ENCODE measurements at places on chromosomes 3 and 15. TPM values are rescaled to one million over a fixed set of nuclear protein-coding genes. Genes with fewer than 3 reads are reported as not detected.

Gene SERPINI2
- not detected for polyA plus RNA-seq

Gene CHL1
- polyA plus RNA-seq = not detected

Gene TTLL13
- 0.02 TPM for polyA plus RNA-seq

Gene ULK3
- 17.8 TPM for polyA plus RNA-seq

DNA sequence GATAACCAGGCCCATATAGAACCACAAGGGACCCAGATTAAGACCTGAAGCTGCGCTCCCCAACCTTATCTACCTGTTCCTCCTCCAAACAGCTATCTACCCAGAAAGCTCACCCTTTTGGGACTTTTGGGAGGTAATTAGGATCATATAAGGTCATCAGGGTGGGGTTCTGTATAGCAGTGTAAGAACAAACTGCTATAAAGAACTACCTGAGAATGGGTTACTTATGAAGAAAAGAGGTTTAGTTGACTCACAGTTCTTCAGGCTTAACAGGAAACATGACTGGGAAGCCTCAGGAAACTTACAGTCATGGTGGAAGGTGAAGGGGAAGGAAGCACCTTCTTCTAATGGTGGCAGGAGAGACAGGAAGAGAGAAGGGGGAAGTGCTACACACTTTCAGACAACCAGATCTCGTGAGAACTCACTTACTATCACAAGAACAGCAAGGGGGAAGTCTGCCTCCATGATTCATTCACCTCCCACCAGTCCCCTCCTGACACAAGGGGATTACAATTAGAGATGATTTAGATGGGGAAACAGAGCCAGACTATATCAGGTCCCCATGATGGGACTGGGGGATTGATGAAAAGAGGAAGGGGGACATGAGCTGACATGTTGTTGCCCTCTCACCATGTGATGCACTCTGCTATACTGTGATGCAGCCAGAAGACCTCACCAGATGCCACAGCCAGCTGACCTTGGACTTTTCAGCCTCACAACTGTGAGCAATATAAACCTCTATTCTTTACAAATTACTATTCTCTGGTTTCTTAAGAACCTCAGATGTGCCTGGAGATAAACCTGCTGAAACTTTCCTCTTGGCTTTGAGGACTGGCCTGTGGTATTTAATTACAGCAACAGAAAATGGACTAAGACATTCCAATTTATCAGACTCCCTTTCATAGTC is 15.3 kb upstream of the FMN1 start:
- no peak for DNase-seq

- no peak for DNase-seq
Observed at GRCh38 chr3:117886147-117886546, 1148.5 kb downstream of the IGSF11 start.

Gene LINGO1
- not detected for polyA plus RNA-seq

Gene WNT5A
- polyA plus RNA-seq = 6.8 TPM

DNA sequence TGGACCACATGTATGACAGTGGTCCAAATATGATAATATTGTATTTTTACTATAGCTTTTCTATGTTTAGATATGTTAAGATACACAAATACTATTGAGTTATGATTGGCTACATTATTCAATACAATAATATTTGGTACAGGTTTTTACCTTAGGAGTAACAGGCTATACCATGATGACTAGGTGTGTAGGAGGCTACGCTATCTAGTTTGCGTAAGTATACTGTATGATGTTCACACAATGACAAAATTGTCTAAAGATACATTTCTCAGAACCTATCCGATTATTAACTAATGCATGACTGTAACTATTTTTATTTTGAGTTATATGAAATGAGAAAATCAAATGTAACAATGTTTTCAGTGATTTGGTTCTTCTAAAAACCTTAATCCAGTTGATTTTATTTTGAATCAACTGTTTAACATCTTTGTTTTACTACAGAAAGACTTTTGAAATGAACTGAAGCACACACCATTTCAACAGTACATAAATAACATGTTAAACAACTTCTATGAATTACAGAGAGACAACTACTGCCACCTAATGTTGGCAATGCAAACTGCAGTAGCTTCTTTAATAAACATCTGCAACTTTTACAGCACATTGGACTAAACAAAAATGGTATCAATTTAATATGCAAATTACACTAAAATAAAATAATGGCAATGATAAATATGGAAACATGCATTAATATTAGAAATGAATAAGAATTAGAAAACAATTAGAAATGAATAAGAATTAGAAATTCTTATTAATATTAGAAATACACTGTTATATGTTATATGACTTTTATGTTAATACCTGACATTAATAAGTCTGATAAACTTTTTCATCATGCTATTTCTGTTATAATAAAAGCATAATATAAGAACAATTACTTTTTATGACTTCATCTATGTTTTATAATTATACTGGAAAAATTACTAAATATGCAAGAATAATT is 255.7 kb downstream of the MBNL1 start:
- peak; percentile 12 for DNase-seq

GRCh38 chr3:41836360-41837134 is 125.4 kb downstream of the ULK4 start:
- DNase-seq = no peak

DNA sequence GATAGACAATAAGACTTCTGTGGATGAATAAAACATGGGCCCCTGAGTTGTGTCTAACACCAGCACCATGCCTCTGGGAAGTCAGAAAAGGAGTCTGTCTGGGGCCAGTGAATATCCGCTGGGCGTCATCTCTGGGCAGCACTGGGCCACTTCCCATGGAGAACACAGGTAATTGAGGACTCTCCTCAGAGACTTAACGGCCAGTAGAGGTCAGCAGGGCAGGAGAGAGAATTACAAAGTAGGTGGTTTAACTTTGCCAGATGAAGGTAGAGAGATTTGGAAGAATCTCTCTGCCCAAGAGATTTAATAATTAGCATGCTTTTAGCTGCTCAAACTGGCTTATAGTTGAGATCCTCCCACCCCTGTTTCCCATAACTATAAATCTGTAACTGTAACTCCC is 65.7 kb downstream of the OCA2 start:
- no peak for DNase-seq

Gene SLC24A5
- polyA plus RNA-seq = not detected

DNA sequence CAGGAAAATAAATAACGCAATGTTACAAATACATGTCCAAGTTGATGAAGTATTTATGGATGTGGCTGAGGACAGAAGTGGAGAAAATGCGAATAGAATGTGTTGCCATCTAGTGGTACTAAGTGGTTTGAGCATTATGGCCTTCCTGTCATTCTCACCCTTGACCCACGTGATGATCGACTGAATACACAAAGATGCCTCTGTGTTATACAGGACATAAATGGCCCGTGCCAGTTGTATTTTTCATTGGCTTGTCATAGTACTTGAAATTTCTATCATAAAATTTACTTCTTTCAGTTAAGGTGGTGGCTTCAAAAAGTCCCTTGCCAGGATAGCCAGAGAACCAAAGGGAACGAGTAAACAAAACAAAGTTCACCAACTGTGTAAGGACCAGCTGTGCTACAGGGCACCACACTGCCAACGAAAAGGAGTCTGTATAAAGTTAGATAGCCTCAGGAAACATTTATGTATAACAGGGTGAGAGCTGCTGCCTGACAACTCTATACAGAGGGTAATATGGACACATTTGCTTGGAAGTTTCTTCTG is 103.7 kb downstream of the MYH15 start:
- peak; percentile 64 for DNase-seq

Gene DNASE1L3
- not detected for polyA plus RNA-seq

DNA sequence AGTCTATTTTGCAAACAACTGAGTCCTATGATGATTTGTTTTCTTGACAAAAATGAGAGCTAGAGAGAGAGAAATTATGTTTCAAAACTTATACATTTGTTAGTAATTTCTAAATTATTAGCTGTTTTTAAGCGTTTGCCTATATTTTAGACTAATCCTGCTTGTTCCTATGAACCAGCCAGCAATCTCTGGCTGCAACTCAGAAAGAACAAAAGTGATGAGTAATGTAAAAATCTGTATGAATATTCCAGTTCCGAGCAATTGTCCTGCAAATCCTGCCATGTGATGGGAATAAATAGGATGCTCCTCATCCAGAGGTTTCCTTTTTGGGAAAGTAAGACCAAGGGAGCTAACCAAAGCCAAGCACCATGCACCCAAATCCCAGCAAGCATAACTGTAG is 228.3 kb upstream of the GBE1 start:
- no peak for DNase-seq

DNA sequence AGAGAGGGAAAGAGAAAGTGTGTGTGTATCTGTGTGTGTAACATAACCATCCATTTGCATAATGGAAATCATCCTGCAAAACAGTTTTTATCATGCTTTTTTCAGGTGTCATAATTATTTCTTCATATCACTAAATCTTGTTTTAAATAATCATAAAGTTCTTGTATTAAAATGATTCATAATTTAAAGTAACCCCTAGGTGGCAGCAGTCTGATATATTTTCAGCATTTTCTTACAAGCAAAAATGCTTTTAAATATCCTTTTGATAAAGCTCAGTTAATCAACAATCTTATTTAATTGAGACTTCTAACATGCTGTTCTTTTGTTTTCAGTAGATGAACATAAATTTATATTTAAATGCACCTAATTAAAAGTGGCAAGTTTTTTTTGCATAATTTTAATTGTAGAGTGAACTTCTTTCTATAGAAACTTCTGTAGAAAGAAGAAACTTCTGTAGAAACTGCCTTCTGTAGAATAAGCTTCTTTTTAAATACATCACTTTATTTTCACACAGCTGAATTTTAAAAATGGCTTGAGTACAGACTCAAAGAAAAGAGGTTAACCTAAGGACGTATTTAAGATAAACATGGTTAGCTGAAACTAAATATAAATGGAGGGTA is 72.5 kb downstream of the OPA1 start:
- DNase-seq = peak; percentile 18

DNA sequence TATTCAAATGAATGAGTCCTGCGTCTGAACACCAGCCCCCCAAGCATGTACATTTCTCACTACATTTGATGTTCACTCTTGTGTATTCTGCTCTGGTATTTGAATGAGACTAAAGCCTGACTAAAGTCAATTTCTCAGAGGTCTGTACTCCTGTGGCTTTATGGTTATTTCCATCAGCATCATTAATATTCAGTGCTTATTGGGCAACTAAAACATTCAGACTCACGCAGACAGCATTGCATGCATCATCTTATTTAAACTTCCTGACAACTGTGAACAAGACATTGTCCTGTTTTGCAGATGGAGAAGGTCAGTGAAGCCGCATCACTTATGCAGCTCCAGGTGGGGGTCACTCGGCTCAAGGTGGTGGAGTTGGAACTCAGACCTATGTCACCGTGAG is 11.1 kb downstream of the CEMIP start:
- no peak for DNase-seq

- DNase-seq = peak; percentile 83
Observed at GRCh38 chr3:44065311-44066094, 176.2 kb upstream of the TOPAZ1 start.

DNA sequence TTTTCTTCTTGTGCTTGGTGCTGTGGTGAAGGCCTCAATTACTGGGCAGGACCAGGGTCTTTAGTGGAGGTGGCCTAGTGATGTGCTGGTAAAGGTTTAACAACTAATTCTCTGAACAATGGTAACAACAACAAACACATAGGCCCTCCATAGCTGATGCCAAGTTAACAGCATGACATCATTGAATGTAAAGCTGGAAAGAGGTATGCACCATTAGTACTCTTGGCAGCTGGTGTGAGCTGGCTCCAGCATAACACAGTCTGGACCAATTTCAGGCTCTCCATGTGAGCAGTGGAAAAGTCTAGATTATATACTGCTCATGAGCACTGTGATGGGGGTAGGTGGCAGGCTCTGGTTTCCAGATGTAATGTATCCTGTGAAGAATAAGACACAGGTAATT is 61.8 kb downstream of the SLC7A14 start:
- DNase-seq = no peak

Gene NAALADL2
- polyA plus RNA-seq = 0.15 TPM

GRCh38 chr3:18378218-18378617 is 46.9 kb downstream of the SATB1 start:
- DNase-seq = no peak

Gene SLC2A2
- not detected for polyA plus RNA-seq

GRCh38 chr3:192675958-192676649 is 51.2 kb downstream of the FGF12 start:
- no peak for DNase-seq

- no peak for DNase-seq
Observed at GRCh38 chr3:146569314-146569713, 24.9 kb upstream of the PLSCR1 start.
